ENCODE measurements at places on chromosomes 16 and 17.

DNA sequence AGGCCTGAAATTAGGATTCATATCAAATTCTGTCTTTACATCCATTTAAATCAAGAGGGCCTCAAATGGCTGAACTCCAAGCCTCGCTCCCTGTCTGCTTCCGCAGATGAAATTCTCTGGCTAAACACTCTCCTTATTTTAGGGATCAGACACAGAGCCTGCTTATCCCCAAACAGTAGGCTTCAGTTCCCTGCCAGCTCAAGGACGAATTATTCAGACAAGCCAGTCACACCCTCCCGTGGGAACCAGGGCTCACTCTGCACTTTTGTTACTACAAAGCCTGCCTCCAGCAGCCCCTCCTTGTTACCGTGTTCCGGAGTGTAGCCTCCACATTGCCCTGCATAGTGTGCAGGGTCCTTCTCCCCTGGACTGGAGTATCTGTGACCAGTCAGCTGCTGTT, 46.6 kb upstream of the LCMT1 start:
- DNase-seq: no peak

- no peak for DNase-seq
These were observed 33.3 kb downstream of the TNFRSF13B start for GRCh38 chr17:16938496-16939207.

DNA sequence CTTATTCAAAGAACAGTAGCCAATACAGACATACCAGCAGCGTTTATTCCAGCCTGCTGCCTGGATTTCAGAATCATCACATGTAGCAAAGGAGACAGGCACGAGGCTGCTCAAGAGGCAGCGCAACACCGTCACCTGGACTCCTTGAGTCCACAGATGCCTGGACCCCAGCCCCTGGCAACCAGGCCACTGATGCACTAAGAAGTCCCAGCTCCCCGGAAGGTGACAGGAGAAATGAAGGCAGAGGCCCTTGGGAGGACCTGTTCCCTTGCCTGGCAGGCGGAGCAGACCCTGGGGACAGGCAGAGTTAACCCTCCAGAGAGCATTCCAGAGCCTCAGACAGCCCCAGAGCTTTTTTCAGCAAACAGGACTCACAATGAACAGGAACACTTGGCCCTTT, 16.5 kb downstream of the SMIM5 start:
- no peak for DNase-seq

DNA sequence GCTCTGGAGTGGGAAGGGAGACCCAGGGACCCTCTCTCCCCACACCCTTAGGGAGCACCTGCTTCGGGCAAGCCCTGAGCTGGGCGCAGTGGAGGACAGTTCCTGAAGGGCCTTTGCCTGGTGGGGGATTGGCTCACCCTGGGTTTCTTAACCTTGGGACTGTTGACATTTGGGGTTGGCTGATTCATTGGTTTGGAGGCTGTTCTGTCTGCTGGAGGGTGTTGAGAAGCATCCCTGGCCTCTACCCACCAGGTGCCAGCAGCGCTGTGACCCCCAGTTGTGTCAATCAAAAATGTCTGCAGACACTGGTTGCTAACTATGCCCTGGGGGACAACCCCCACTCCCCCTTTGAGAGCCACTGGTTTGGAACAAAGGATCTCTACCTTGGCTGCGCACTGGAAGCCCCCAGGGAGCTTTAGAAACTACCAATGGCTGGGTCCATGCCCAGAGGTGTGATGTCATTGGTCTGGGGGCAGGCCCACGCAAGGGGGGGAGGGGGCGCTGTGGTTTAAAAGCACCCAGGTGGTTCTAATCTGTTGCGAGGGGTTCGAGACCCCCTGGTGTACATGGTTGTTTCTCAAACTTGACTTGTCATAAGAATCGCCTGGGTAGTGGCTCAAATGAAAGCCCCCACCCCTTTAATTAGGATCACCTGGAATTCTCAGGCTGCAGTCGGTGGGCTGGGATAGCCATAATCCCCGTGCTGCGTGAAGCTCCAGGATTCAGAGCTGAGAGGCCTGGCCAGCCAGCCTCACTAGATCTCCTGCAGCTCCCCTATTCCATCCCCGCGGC, 151.9 kb upstream of the GSE1 start:
- no peak for DNase-seq

GRCh38 chr17:37079065-37079708, 130.4 kb downstream of the AATF start:
- no peak for DNase-seq

DNA sequence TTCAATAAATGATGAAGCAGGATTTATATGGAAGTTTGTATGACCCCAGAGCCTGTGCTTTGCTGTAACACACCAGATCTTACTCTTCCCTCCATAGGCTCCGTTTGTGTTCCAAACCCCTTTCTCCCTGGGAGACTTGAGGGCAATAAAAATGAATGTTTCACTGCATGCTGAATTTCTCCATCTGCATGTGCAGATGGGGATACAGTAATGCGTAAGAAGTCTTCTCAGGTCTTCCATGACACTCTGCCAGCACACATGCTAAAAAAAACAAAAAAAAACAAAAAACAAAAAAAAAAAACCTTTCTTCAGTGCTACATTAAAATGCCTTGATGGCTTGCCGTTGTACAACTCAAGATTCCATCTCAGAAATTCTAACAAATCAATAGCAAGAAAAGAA, 170.2 kb upstream of the ANKFN1 start:
- DNase-seq: no peak

- no peak for DNase-seq
These were observed 9.6 kb downstream of the ITGAD start for GRCh38 chr16:31402687-31403086.

DNA sequence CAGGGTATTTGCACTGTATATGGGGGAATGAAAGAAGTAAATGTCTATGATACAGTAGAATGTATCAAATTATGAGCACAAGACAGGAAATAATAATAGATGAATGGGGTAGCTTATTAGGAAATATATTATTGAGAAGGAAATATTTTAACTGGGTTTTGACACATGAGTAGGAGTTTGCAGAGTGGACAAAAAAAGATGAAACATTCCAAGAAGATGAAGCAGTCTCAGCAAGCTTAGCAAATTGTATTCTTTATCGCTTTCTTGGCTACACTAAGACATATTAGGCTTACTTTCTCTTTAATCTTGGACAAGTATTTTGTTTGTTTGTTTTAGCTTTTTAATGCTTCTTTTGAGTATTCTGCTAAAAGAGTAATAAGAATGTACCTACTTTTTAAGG, 1.3 kb upstream of the KRTAP4-9 start:
- no peak for DNase-seq

DNA sequence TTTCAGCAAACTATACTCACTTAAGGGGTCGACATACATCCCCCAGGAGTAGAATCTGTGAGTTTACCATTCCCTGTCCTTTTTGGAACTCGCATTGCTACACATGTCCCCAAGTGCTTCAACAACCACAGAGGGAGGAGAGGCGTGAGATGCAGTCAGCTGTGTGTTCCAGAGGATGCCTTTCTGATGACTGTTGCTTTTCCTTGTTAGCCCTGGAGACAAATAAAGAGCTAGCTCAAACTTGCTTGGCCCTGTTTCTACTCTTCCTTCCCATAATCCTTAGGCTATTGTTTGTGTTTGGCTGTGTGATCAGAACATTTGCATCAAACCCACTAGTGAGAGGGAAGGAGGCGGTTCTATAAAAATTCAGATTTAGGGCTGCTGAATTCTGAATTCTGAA, 264.0 kb downstream of the ENGASE start:
- no peak for DNase-seq

Data from stimulated activated CD4-positive, alpha-beta T cell treated with anti-CD3 and anti-CD28 coated beads, Interleukin-4, amount 100 ng/mL, for 1 hour (primary cell).